ENCODE measurements at places on chromosomes 5 and 9. TPM values are rescaled to one million over a fixed set of nuclear protein-coding genes. Genes with fewer than 3 reads are reported as not detected.

Gene ITK
- 0.23 TPM for total RNA-seq

Gene NR2F1-AS1
- 82.4 TPM for total RNA-seq

Gene UBLCP1
- total RNA-seq: 28.6 TPM

Gene GPRIN1
- total RNA-seq: 67.8 TPM

Gene PLAC8L1
- 0.69 TPM for total RNA-seq

Gene PCDHGA6
- total RNA-seq: 11.3 TPM

Gene BARHL1
- 0.69 TPM for total RNA-seq

Gene RAI14
- total RNA-seq: 17.3 TPM

All from diencephalon (tissue), 1 donor.